ENCODE measurements at places on chromosomes 5 and 9.

DNA sequence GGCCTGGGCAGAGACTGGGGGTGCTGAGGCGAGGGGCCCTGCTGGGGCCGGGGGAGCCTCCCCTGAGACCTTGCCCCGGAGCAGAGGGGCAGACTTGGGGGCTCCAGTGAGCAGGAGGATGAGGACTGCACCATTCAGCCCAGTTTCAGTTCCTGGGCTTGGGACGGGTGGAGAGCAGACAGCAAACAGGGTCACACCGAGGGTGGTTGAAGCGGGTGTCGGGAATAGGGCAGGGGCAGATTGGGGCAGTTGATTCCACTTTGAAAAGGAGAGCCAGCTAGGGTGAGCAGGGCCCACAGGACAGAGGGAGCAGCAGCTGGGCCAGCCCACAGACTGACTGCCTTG lies 4.5 kb downstream of the GRK6 start:
- no peak for DNase-seq

GRCh38 chr9:94084314-94084713 lies at the start of gene PTPDC1:
TSS of gene PTPDC1 (plus strand) at chr9:94084464. CDS start at chr9:94084531, 67 bp downstream.
- no peak for DNase-seq

- DNase-seq: no peak
Measured at GRCh38 chr5:26339576-26339975, 698.8 kb downstream of the CDH9 start.

- DNase-seq: no peak
Measured at GRCh38 chr9:22413884-22414283, 32.7 kb upstream of the DMRTA1 start.

GRCh38 chr5:157870837-157871834 lies 12.2 kb upstream of the CLINT1 start:
- no peak for DNase-seq

GRCh38 chr9:22041775-22042174 lies 32.7 kb upstream of the CDKN2B start:
- DNase-seq: no peak

Measured in DMS79 (cell line).